Activated CD4-positive, alpha-beta memory T cell treated with anti-CD3 and anti-CD28 coated beads for 36 hours (primary cell): ENCODE measurements at places on chromosomes 5 and 9. TPM values are rescaled to one million over a fixed set of nuclear protein-coding genes. Genes with fewer than 3 reads are reported as not detected.

DNA sequence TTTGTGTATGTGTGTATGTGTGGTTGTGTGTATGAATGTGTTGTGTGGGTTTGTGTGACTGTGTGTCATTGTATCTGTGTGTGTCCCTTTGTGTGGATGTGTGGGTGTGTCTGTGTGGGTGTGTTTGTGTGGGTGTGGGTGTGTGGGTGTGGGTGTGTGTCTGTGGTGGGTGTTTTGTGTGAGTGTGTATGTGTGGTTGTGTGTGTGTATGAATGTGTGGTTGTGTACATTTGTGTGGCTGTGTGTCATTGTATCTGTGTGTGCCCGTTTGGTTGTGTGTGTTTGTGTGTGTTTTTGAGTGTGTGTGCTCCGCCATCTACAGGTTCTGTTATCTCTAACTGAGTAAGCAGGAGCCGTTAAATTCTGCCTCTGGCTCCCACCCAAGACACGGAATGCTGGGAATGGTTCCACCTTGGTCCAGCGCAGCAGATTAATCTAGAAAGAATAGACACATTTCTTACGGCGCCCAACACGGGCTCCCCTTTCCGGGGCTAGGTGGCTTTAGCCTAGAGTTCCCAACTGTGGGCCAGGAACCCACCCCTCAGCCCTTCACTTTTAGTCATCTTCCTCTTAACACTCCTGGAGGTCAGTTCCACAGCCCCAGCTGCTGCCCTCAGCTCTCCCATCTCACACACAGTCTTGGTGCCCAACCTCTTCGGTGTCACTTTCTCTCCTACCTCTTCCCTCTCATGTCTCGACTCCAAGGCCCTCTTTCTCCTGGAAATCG lies 197.1 kb downstream of the TTLL11 start:
- no peaks in the 10 kb centered on the region for H3K36me3 ChIP-seq
- H3K27me3 ChIP-seq = no peaks in the 10 kb centered on the region
- no peaks in the 10 kb centered on the region for H3K4me1 ChIP-seq

DNA sequence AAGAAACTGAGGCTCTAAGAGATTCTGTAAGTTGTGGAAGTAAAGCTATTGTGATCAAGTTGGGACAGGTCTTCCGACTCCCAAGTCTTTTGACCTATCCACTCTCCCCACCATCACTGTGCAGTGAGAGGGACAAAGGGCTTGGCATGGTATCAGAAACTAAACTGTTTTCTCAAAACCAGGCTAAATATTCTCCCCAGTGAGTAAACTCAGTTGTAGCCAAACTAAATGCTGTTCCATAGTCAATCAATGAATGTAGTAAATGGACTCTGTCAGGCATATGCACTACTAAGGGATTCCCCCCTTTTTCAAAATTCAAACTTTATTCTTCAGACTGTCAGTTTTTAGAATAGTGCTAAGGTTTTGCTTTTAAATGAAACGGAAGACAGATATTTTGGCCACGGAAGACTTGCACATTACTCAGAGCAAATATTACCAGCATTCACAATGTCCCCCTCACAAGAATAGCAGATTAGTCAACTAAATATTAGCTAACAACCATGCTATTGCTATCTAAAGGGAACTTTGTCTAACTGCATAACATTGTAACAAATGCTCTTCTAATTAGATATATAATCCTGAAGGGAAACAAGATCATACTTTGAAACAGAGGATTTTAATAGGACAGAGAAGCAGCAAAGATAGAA lies 7.1 kb downstream of the PRKAA1 start:
- H3K4me3 ChIP-seq = no peak overlapping the region
- H3K4me1 ChIP-seq = peaks cover 56% of the 10 kb centered on the region
- DNase-seq = no peak
- H3K27me3 ChIP-seq = no peaks in the 10 kb centered on the region

DNA sequence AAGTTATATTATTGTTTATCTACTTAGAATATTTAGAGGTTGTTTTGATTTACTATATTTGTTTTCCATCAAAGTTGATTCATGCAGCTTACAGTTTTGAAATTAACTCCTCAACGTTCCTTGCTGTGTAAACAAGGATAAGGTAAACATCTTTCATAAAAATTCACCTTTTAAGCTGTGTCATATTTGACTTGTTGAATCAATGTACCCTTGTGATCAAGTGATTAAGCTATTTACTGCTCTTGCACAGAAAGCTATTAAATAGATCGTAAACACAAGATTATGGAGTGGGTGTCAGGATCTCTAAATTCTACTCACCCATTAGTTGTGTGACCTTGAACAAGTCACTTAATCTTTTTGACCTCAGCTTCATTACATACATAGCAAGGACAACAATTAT lies 2054.0 kb upstream of the NUDT12 start:
- no peak overlapping the region for H3K4me3 ChIP-seq
- H3K4me1 ChIP-seq = no peaks in the 10 kb centered on the region
- no peak for DNase-seq
- H3K27me3 ChIP-seq = no peaks in the 10 kb centered on the region
- H3K36me3 ChIP-seq = no peaks in the 10 kb centered on the region

DNA sequence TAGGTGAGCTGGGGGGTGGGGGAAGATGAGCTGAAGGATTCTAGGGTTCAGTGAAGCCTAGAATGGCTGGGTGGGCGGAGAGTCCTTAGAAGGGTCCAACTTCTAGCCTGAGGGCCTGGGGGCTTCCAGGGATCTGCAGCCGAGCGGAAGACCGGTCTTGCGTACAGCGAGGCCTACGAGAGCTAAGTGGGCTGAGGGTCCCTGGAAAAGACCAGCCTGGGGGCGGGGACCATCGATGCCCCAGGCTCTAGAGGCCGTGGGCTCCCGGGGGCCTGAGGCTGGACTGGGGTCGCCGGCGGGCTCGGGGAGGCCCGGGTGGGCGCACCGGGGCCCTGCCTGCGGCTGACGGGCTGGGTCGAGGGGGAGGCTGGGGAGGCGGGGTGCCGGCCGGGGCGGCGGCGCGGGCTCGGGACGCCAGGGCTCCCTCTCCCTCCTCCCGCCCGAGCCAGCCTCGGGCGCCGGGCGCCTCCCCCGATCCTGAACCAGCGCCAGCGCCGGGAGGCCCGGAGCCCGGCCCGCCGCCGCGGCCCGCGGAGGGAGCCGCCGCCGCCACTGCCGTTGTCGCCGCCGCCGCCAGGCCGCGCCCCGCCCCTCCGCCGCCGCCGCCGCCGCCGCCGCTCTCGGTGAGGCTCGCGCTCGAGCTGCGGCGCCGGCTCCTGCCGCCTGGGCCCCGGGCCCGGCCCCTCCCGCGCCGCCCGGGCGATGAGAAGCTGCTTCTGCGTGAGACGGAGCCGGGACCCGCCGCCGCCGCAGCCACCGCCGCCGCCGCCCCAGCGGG lies at the start of gene MVB12B:
TSS of gene MVB12B (plus strand) at position 602 of the 778 bp plus-strand sequence. CDS start at position 703, 101 bp downstream.
- no peaks in the 10 kb centered on the region for H3K36me3 ChIP-seq
- no peak within 1 kb of the TSS for H3K27ac ChIP-seq
- peak within 1 kb of the TSS; percentile 60 for H3K4me3 ChIP-seq
- peak; percentile 45 for DNase-seq
- peaks cover 16% of the 10 kb centered on the region for H3K4me1 ChIP-seq

DNA sequence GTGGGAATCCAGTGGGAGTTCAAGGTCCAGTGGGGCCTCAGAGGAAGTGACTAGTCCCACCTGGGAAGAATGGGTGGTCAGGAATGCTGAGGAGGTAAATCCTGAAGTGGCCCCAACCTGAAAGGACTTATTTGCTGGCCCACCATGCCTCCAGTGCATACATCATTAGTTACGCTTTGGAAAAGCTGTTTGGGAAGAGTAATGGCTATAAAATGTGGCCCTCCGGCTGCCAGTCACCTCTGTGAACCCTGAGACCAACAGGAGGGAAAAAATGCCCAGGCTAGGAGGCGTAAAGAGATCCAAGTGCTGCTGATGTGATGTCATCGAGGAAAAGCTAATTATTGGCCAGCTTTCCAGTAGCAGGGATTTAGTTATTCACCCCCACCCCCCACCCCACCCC lies 2.7 kb upstream of the SLC26A2 start:
- no peak overlapping the region for H3K27ac ChIP-seq
- H3K27me3 ChIP-seq = no peaks in the 10 kb centered on the region
- DNase-seq = no peak
- H3K4me3 ChIP-seq = no peak overlapping the region
- no peaks in the 10 kb centered on the region for H3K36me3 ChIP-seq

GRCh38 chr9:137504432-137504777 lies 45.3 kb upstream of the NSMF start:
- H3K4me1 ChIP-seq = no peaks in the 10 kb centered on the region
- H3K27ac ChIP-seq = no peak overlapping the region
- DNase-seq = no peak
- no peak overlapping the region for H3K4me3 ChIP-seq
- no peaks in the 10 kb centered on the region for H3K27me3 ChIP-seq

- DNase-seq = no peak
- H3K27me3 ChIP-seq = peaks cover 2% of the 10 kb centered on the region
- H3K4me1 ChIP-seq = no peaks in the 10 kb centered on the region
- H3K36me3 ChIP-seq = no peaks in the 10 kb centered on the region
Observed at GRCh38 chr9:8815931-8816330, 1016.4 kb upstream of the DMAC1 start.

- H3K4me1 ChIP-seq = peaks cover 6% of the 10 kb centered on the region
- no peaks in the 10 kb centered on the region for H3K36me3 ChIP-seq
- H3K27ac ChIP-seq = no peak overlapping the region
- no peak overlapping the region for H3K4me3 ChIP-seq
- DNase-seq = peak; percentile 80
- H3K27me3 ChIP-seq = peaks cover 30% of the 10 kb centered on the region
Observed at GRCh38 chr5:65172486-65173129, 309.1 kb downstream of the ADAMTS6 start.

- peak; percentile 81 for DNase-seq
- peaks cover 17% of the 10 kb centered on the region for H3K4me1 ChIP-seq
- peaks cover 18% of the 10 kb centered on the region for H3K27me3 ChIP-seq
- no peaks in the 10 kb centered on the region for H3K36me3 ChIP-seq
- no peak overlapping the region for H3K4me3 ChIP-seq
- no peak overlapping the region for H3K27ac ChIP-seq
Observed at GRCh38 chr5:74326571-74327338, 313.8 kb downstream of the ENC1 start.

DNA sequence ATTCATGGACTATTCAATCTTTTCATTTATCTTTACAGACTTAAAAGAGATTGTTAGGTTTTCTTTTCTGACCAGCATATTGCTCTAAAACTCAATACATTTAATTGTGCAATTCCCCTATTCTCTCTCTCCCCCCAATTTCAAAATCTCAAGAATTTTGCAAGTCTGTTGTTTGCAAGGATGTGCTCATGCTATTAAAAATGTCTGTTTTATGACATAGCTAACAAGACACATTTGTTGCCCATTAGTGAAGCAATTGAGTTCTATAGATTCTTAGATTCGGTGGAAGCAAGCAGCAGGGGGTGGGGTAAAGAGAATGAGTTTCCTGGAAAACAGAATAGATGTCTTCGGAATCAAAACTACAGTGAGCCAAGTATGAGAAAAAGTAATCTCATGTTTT lies 8.5 kb upstream of the CSNK1A1 start:
- no peak overlapping the region for H3K4me3 ChIP-seq
- H3K27me3 ChIP-seq = no peaks in the 10 kb centered on the region
- H3K36me3 ChIP-seq = no peaks in the 10 kb centered on the region
- H3K4me1 ChIP-seq = peaks cover 23% of the 10 kb centered on the region

DNA sequence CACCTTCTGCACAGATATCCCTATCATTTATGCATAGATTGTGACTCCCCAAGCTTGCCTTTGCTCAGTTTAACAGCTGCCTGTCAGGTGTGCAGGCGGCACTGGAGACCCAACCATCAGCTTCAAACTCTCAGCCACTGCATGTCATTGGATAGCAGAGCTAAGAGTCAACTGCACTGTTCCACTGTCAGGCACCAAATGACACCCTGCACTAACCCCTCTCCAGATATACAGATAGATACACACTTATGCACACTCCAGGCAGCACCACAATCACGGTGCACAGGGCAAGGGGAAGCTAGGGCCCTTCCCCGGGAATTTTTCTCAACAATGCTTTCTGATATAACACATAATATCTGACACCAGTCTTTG lies 142.3 kb downstream of the BNC2 start:
- H3K4me3 ChIP-seq = no peak overlapping the region
- H3K36me3 ChIP-seq = no peaks in the 10 kb centered on the region
- H3K4me1 ChIP-seq = no peaks in the 10 kb centered on the region
- no peak overlapping the region for H3K27ac ChIP-seq
- peaks cover 24% of the 10 kb centered on the region for H3K27me3 ChIP-seq
- no peak for DNase-seq

GRCh38 chr5:136039202-136039601 lies 10.4 kb downstream of the TGFBI start:
- peaks cover 2% of the 10 kb centered on the region for H3K36me3 ChIP-seq
- DNase-seq = no peak
- no peak overlapping the region for H3K4me3 ChIP-seq
- H3K27me3 ChIP-seq = no peaks in the 10 kb centered on the region
- no peak overlapping the region for H3K27ac ChIP-seq

DNA sequence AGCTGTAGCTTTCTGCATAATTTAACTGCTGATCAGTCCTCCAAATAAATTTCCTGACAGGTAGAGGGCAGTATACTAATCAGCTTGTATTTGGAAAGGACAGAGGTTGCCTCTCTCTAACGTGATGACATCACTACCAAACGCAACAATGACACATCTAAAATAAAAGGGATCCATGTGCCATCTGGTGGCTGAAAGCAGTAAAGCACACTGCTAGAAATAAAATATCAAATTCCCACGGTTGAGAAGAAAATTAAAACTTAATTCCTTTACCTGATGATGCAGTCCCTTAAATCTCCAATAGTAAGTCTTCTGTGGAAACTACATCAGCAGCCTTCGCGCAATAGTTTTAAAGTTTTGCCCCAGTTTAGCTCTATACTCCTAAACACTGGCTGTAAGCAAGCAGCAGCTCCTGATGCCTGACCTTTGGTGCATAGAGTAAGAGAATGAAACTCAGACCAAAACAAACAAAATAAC lies 54.5 kb downstream of the DIAPH1 start:
- H3K4me3 ChIP-seq = no peak overlapping the region
- H3K4me1 ChIP-seq = peaks cover 34% of the 10 kb centered on the region
- peak overlapping the region; percentile 70 for H3K27ac ChIP-seq
- peak; percentile 67 for DNase-seq
- H3K27me3 ChIP-seq = no peaks in the 10 kb centered on the region

DNA sequence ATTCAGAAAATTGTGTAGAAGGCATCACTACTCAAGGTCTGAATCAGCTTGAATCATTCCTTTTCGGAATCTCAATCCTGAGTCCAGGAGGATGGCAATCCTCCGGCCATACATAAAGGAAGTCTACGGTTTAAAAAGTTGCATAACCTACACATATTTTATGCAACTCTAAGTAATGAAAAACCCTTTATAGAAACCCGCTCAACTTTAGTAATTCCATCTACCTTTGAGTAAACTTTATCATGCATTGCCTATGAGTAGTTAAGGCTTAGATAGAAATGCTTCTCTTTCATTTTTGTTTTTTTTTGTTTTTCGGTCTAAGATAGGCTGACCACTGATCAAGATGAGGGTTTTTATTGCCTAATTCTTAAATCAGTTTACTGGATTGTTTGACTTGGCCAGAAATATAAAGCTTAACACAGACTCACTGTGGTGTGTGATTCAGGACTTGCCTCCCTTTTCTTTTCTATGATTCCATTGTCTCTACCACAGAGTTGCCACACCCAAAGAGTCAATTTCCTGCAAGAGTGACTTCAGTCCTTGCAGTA lies 85.0 kb downstream of the LURAP1L start:
- H3K36me3 ChIP-seq = no peaks in the 10 kb centered on the region
- no peaks in the 10 kb centered on the region for H3K4me1 ChIP-seq
- no peak overlapping the region for H3K27ac ChIP-seq
- no peak overlapping the region for H3K4me3 ChIP-seq
- H3K27me3 ChIP-seq = no peaks in the 10 kb centered on the region

SLCO4C1 gene
- 0.38 TPM for total RNA-seq

MCTP1 gene
- not detected for total RNA-seq

GDNF gene
- not detected for total RNA-seq

SLC6A3 gene
- total RNA-seq = not detected

FOXD4 gene
- not detected for total RNA-seq

GAS1 gene
- 0.31 TPM for total RNA-seq
